ENCODE measurements at places on chromosomes 5 and 9. TPM values are rescaled to one million over a fixed set of nuclear protein-coding genes. Genes with fewer than 3 reads are reported as not detected.

The MEIKIN gene
- not detected for total RNA-seq

The PCDHB4 gene
- total RNA-seq: 0.07 TPM

The PTPN3 gene
- total RNA-seq: 8.4 TPM

The NUTM2F gene
- total RNA-seq: not detected

The PAX5 gene
- total RNA-seq: not detected

The SH3RF2 gene
- total RNA-seq: 6.2 TPM

The HDHD3 gene
- total RNA-seq: 19.2 TPM

GRCh38 chr9:7289773-7290172 is 509.8 kb downstream of the DMAC1 start:
- H3K4me3 ChIP-seq: no peak overlapping the region
- H3K36me3 ChIP-seq: no peaks in the 10 kb centered on the region
- no peak for DNase-seq
- no peaks in the 10 kb centered on the region for H3K4me1 ChIP-seq
- no peak overlapping the region for H3K27ac ChIP-seq
- no peaks in the 10 kb centered on the region for H3K27me3 ChIP-seq

DNA sequence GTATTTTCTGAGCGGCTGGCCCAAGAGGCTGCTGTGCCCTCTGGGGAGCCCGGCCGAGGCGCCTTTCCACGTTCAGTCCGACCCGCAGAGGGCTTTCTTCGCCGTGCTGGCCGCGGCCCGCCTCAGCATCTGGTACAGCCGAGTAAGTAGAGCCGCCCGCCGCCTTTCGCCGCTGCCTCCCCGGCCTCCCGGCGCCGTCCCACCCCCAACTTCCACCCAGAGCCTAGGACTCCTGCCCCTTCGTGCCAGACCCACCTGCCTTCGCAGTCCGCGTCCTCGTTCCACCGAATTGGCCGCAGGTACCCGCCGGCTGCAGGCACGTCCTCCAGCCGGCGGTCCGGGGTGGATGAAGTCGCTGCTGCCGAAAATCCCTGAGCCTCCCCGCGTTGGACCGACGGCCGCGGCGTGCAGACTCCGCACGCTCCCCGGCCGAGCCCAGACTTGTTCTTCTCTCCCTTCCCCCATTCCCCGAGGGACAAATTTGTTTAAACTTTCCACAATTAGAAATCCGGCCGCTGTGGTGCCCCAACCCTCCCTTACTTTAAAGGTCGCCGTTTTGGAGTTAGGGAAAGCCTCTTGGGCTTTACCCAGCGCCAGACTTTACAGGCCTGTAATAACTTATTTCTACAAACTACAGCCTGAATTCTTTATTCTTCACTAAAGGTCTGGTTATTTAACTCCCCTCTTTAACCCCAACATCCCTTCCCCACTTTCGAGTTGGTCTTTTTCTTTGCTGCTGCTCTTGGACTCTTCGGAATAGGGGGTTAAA is 589 bp downstream of the RIC1 start:
- peaks cover 47% of the 10 kb centered on the region for H3K4me1 ChIP-seq
- no peaks in the 10 kb centered on the region for H3K27me3 ChIP-seq
- DNase-seq: peak; percentile 4
- H3K27ac ChIP-seq: peak overlapping the region; percentile 24
- peak overlapping the region; percentile 76 for H3K4me3 ChIP-seq

- peak; percentile 39 for DNase-seq
- no peak overlapping the region for H3K27ac ChIP-seq
- no peaks in the 10 kb centered on the region for H3K36me3 ChIP-seq
- H3K27me3 ChIP-seq: no peaks in the 10 kb centered on the region
- no peak overlapping the region for H3K4me3 ChIP-seq
- H3K4me1 ChIP-seq: no peaks in the 10 kb centered on the region
Observed at GRCh38 chr9:136750526-136750925, 2.2 kb upstream of the LCN6 start.

DNA sequence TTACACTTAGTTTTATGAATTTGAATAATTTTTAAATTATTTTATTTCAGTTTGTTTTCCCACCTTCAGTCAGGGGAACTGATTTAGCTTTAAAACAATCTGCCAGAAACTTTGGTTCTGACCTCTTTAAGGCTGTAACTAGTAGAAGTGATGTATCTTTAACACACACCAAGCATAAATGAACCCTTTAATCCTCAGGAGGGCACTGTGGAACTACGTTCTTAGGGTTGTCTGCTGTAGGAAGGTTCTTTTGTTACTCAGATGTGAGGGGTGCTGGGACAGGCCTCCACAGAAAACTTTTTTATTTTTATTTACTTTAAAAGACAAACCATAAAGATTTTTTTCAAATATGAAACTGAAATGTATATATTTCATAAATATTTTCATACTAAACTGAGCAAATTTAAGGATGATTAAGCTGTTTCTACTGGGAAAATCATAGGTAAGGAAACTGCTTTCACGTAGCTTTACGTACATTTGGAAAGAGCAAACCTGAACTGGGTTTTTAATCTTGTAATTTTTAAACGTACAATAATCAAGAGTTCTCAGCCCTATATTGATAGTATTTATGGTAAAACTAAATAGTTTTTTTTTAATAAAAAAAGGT is 5.3 kb downstream of the KLF4 start:
- H3K27me3 ChIP-seq: no peaks in the 10 kb centered on the region
- H3K36me3 ChIP-seq: peaks cover 19% of the 10 kb centered on the region
- DNase-seq: peak; percentile 74
- no peak overlapping the region for H3K27ac ChIP-seq
- no peak overlapping the region for H3K4me3 ChIP-seq
- peaks cover 27% of the 10 kb centered on the region for H3K4me1 ChIP-seq

- peaks cover 63% of the 10 kb centered on the region for H3K4me1 ChIP-seq
- H3K36me3 ChIP-seq: no peaks in the 10 kb centered on the region
Observed at GRCh38 chr5:72468606-72469005, 38.6 kb downstream of the ZNF366 start.

DNA sequence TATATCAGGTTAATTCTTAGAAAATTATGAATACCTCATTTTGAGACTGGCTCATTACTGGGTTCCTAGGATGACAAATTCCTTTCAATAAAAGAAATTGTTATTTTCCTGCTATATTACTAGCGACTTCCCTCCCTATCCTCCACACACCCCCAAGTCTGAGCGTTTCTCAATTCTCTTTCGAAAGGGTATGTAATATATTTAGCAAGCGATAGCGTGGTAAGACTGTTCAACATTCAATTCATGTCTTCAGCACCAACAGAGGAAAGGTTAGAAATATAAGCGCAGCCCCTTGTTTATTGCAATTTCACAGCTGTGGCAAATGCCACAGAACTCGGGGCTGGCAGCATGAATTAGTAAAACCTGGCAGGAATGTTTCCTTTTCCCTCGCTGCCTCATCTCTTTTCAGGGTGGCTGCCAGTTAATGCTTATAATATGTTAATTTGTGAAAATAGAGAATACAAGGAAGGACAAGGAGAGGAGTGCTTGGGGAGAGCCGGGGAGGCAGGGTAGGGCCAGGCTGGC is 152.7 kb upstream of the TBCA start:
- no peak overlapping the region for H3K4me3 ChIP-seq
- no peak overlapping the region for H3K27ac ChIP-seq
- H3K4me1 ChIP-seq: no peaks in the 10 kb centered on the region
- H3K27me3 ChIP-seq: 0 out of 2 replicates have a peak, but pooled peaks cover 3% of the 10 kb centered on the region
- DNase-seq: no peak

DNA sequence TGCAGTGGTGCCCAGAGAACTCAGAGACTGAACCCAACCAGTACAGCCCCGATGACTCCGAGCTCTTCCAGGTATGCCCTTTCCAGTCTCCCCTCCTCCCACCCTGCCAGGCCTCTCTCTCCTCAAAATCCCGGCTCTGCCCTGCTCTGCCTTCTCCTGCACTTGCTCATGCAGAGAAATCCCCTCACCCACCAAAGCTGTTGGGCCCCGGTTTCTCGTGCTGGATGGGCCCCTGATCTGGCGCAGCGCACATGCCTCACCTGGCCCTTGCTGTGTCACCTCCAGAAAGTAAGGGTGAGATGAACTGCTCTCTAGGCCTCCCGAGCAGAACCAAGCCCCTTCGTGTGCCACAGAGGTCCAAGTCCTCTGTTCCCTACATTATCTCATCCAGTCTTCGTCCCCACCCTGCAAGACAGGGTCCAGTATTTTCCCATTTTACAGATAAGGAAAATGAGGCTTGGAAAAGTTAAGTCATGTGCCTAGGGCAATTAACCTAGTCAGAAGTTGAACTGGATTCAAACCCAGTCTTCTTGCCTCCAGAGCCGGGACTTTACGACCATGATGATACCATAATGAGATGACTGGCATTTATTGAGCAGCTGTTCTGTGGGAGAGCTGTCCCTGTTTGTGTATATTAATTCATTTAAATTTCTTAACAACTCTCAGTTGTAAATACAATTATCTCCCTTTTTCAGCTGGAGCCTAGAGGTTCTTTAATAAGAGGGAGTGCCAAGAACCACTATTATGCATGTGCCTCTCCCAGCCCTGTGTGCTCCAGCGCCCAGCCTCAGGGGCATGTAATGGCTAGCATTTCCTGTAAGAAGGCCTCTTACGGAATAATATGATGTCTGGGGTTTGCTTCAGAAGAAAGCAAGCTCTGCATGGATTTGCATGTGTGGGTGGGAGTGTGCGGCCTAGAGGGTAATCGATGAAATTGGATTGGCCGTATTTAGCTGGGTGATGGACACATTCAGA is 90.7 kb downstream of the PPARGC1B start:
- no peak for DNase-seq
- no peaks in the 10 kb centered on the region for H3K36me3 ChIP-seq
- H3K4me3 ChIP-seq: no peak overlapping the region
- no peaks in the 10 kb centered on the region for H3K27me3 ChIP-seq
- H3K4me1 ChIP-seq: no peaks in the 10 kb centered on the region

DNA sequence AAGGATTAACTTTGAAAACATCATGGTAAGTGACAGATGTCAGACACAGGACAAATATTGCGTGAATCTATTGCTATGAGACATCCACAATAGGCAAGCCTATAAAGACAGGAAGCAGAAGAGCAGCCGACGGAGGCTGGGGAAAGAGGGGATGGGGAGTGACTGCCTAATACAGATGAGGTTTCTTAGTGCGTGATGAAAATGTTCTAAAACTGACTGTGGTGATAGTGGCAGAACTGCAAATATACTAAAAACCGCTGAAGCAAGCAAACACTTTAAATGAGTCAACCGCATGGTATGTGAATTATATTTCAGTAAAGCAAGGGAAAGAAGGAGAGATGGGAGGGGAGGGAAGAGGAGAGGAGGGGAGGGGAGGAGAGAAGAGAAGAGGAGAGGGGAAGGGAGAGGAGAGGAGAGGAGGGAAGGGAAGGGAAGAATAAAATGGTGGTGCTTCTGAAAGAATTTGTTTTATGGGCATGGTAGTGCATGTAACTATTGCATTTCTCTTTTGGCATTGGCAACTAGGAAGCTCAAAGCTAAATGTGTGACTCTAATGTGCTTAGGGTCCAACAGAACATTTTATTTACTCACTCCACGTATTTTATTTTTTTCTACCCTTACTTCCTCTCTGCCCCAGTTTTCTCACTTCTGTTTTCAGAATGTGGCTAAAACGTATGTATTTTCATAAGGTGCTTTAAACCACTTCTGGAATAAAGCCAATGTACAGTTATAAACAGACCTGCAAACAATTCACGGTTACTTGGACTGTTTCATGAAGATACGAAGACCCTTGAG is 21.3 kb downstream of the AKNA start:
- peak; percentile 87 for DNase-seq
- no peak overlapping the region for H3K4me3 ChIP-seq
- H3K27me3 ChIP-seq: no peaks in the 10 kb centered on the region
- H3K4me1 ChIP-seq: peaks cover 49% of the 10 kb centered on the region
- peak overlapping the region; percentile 86 for H3K27ac ChIP-seq

- no peaks in the 10 kb centered on the region for H3K36me3 ChIP-seq
- no peak overlapping the region for H3K27ac ChIP-seq
- no peaks in the 10 kb centered on the region for H3K4me1 ChIP-seq
- no peak for DNase-seq
- no peaks in the 10 kb centered on the region for H3K27me3 ChIP-seq
- no peak overlapping the region for H3K4me3 ChIP-seq
Observed at GRCh38 chr9:91814201-91814600, 135.8 kb downstream of the ROR2 start.

DNA sequence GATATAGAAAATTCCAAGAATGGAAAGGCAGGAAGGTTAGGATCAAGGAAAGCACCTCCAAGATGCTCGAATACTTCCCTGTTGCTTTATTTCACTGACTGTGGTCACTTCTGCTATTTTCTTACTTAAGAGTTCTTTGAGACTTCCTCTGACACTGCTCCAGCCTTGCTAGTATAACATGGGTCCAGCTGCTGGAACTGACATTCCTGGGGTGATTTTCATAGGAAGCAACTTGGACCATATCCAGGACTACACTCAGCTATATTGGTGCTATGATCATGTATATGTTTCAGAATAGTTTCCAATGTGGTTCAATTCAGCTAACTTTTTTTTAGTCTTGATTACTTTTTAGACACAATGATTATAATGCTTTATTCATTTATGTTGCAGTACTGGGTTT is 81.6 kb upstream of the CKMT2 start:
- no peaks in the 10 kb centered on the region for H3K27me3 ChIP-seq
- no peak for DNase-seq
- no peaks in the 10 kb centered on the region for H3K4me1 ChIP-seq
- H3K4me3 ChIP-seq: no peak overlapping the region
- no peak overlapping the region for H3K27ac ChIP-seq
- H3K36me3 ChIP-seq: no peaks in the 10 kb centered on the region

DNA sequence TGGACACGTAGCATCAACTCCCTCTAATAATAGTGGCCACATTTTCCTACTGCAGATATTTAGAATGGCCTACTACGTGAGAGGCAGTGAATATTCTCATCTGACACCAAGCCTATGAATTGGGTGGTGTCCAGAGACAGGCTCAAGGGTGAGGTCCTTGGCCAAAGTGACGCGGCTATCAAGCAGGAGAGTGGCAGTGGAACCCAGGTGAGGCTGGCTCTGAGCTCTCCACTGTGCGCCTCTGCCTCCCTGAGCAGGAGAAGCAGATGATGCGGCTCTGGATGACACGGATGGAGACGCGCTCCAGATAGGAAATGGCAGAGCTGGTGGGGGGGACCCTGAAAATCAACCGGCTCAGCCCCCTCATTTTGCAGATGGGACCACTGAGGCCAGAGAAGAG is 69.7 kb downstream of the CFAP77 start:
- H3K27ac ChIP-seq: no peak overlapping the region
- H3K27me3 ChIP-seq: peaks cover 28% of the 10 kb centered on the region
- H3K4me3 ChIP-seq: no peak overlapping the region
- no peak for DNase-seq
- H3K36me3 ChIP-seq: no peaks in the 10 kb centered on the region

- H3K27ac ChIP-seq: no peak overlapping the region
- no peaks in the 10 kb centered on the region for H3K36me3 ChIP-seq
- no peak for DNase-seq
- no peaks in the 10 kb centered on the region for H3K27me3 ChIP-seq
Observed at GRCh38 chr9:126859111-126859510, 1.3 kb upstream of the ZBTB34 start.

GRCh38 chr5:62506659-62507460 is 71.8 kb upstream of the LRRC70 start:
- H3K36me3 ChIP-seq: peaks cover 3% of the 10 kb centered on the region
- no peak for DNase-seq
- no peak overlapping the region for H3K4me3 ChIP-seq
- H3K27me3 ChIP-seq: no peaks in the 10 kb centered on the region

- H3K4me3 ChIP-seq: no peak overlapping the region
- H3K36me3 ChIP-seq: no peaks in the 10 kb centered on the region
- peak; percentile 87 for DNase-seq
- peak overlapping the region; percentile 57 for H3K27ac ChIP-seq
Observed at GRCh38 chr5:147685993-147686392, 96.5 kb downstream of the JAKMIP2 start.

- H3K36me3 ChIP-seq: no peaks in the 10 kb centered on the region
- no peaks in the 10 kb centered on the region for H3K27me3 ChIP-seq
- DNase-seq: peak; percentile 96
- peak overlapping the region; percentile 37 for H3K27ac ChIP-seq
- no peak overlapping the region for H3K4me3 ChIP-seq
Observed at GRCh38 chr5:40477856-40478546, 201.7 kb upstream of the PTGER4 start.

Measured in PC-3 (cell line).